Activated CD8-positive, alpha-beta memory T cell treated with anti-CD3 and anti-CD28 coated beads, Interleukin-2, amount 50 U/mL, for 4 hours (primary cell): ENCODE measurements at places on chromosomes 1 and 21.

- DNase-seq = no peak
Measured at GRCh38 chr1:67721112-67721511, 36.1 kb downstream of the GADD45A start.

DNA sequence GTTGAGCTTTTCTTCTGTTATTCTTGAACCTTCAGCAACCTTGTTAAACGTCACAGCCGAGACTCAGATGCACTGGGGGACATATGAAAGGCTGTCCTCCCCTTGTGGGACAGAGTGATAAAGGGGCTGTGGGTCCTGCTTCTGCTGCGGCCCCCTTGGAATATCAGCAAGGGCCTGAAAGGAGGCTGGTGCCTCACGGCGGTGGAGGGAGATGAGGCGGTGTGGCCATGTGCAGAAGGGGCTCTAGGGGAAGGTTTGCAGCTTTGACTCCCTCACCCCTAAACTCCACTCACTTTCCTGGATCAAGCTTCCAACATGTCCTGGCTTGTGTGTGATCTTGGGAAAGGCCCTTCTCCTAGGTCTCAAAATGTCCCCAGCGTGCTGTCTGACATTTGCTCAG, 270.7 kb upstream of the CSF3R start:
- DNase-seq = no peak

- no peak for DNase-seq
Measured at GRCh38 chr1:245181158-245181517, 26.4 kb downstream of the KIF26B start.

DNA sequence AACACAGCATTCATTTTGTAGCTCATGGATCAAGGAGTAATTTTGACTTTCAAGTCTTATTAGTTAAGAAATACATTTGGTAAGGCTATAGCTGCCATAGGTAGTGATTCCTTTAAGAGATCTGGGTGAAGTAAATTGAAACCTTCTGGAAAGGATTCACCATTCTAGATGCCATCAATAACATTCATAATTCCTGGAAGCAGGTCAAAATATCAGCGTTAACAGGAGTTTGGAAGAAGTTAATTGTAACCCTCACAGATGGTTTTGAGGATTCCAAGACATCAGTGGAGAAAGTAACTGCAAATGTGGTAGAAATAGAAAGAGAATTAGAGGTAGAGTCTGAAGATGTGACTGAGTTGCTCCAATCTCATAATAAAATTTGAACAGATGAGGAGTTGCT, 216.6 kb downstream of the GREM2 start:
- DNase-seq = no peak

DNA sequence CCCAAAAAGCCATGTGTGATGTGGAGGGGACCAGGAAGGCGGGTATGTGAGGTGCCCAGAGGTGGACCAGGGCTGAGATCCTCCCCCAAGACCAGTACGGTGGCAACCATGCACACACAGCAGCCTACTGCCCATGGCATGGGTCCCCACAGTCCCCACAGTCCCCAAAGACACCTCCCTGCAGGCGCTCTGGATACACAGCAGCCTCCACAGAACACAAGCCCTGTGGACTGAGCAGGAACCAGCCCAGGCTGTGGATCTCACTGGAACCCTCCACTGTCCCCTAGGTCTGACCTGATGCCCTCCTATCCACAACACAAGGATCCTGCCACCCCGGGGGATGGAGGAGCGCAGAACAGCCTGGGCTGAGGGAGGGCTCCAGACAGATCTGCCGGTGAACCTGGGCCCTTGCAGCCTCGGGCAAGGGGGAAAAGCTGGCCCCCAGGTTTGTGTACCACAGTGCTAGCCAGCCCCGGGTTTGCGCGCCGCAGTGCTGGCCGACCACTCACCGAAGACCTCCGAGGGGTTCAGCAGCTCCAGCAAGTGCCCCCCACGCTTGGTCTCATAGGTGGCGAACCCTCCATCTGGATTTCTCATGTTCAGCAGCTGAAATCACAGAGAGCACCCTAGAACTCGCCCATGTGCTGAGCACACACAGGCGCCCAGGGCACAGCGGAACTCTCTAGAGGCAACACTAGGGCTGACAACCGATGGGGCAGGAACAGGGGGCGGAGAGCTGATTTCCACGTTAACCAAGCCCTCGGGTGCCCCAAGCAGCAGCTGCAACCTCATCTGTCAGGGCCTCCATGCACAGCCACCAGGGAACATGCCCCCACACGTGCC, 22.1 kb upstream of the SPATC1L start:
- DNase-seq = no peak
